ENCODE measurements at places on chromosomes 3 and 15.

GRCh38 chr3:177211503-177212277 is 14.4 kb upstream of the TBL1XR1 start:
- no peak for DNase-seq
- no peak overlapping the region for H3K4me3 ChIP-seq
- no peaks in the 10 kb centered on the region for H3K27me3 ChIP-seq
- no peaks in the 10 kb centered on the region for H3K4me1 ChIP-seq
- no peaks in the 10 kb centered on the region for H3K36me3 ChIP-seq

DNA sequence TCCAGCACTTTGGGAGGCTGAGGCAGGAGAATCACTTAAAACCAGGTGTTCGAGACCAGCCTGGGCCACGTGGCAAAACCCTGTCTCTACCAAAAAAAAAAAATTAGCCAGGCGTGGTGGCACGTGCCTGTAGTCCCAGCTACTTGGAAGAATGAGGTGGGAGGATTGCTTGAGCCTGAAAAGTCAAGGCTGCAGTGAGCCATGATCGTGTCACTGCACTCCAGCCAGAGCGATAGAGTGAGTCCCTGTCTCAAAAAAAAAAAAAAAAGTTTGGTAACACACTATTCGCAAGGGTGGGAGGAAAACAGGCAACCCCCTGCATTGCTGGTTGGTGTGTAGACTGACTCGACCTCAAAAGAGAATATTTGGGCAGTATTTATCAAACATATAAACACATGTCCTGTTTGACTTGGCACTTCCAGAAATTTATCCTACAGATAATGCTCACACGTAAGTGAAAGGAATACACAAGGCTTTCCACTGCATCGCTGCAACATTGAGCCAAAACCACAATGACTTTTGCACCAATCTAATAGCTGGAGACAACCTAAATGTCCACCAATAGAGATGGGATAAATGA is 3.1 kb upstream of the ANPEP start:
- H3K4me3 ChIP-seq: no peak overlapping the region
- DNase-seq: no peak
- H3K27me3 ChIP-seq: peaks cover 5% of the 10 kb centered on the region
- H3K27ac ChIP-seq: no peak overlapping the region
- peaks cover 21% of the 10 kb centered on the region for H3K4me1 ChIP-seq

- H3K36me3 ChIP-seq: no peaks in the 10 kb centered on the region
- no peaks in the 10 kb centered on the region for H3K4me1 ChIP-seq
- peaks cover 6% of the 10 kb centered on the region for H3K27me3 ChIP-seq
- no peak overlapping the region for H3K27ac ChIP-seq
- no peak overlapping the region for H3K4me3 ChIP-seq
These were observed 51.0 kb upstream of the TRA2B start for GRCh38 chr3:185988816-185989175.

GRCh38 chr15:90351479-90352106 is 491 bp upstream of the ZNF774 start:
- no peaks in the 10 kb centered on the region for H3K27me3 ChIP-seq
- peak overlapping the region; percentile 93 for H3K27ac ChIP-seq
- H3K4me3 ChIP-seq: peak overlapping the region; percentile 86
- no peak for DNase-seq
- peaks cover 27% of the 10 kb centered on the region for H3K4me1 ChIP-seq
- H3K36me3 ChIP-seq: no peaks in the 10 kb centered on the region

GRCh38 chr15:25800761-25801515 is 62.2 kb downstream of the ATP10A start:
- no peak for DNase-seq
- no peak overlapping the region for H3K27ac ChIP-seq
- H3K36me3 ChIP-seq: no peaks in the 10 kb centered on the region
- no peaks in the 10 kb centered on the region for H3K27me3 ChIP-seq
- H3K4me3 ChIP-seq: no peak overlapping the region
- no peaks in the 10 kb centered on the region for H3K4me1 ChIP-seq

- H3K4me3 ChIP-seq: no peak overlapping the region
- H3K27me3 ChIP-seq: no peaks in the 10 kb centered on the region
- peaks cover 8% of the 10 kb centered on the region for H3K4me1 ChIP-seq
- H3K27ac ChIP-seq: no peak overlapping the region
- DNase-seq: no peak
- no peaks in the 10 kb centered on the region for H3K36me3 ChIP-seq
These were observed 147.8 kb downstream of the NEK10 start for GRCh38 chr3:27221264-27221932.

DNA sequence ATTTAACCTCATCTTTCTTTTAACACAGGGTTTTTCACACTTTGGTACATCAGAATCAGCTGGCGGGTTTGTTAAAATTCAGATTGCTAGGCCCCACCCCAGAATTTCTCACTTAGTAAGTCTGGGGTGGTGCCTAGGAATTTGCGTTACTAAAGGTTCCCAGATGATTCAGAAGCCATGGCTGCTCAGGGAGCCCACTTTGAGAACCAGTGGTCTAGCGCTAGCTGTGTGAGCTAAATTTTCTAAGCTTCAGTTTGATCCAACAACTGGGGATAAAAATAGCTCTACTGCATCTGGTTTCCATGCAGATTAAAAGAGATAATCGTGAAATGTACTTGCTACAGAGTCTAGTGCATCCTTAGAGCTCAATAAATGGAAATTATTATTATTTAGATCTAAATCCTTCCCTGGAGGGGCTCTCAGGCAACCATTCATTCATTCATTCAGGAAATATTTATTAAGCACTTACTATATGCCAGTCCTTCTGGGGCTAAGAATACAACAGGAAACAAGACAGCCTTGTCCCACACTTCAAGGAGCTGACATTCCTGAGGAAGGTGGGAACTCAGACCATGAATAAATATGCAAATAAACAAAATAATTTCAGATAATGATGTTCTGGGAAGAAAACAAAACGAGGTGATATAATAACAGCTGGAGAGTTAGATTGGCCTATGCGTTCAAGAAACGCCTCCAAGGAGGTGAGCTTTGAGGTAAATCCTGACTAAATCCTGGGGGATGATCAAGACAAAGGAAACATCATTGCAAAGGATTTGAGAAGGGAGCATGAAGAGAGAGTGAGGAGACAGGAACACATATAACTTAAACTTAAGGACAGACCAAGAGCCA is 3.9 kb upstream of the CIDEC start:
- peak overlapping the region; percentile 3 for H3K4me3 ChIP-seq
- no peak for DNase-seq
- no peaks in the 10 kb centered on the region for H3K27me3 ChIP-seq
- peaks cover 21% of the 10 kb centered on the region for H3K4me1 ChIP-seq

- peaks cover 3% of the 10 kb centered on the region for H3K4me1 ChIP-seq
- no peak for DNase-seq
- H3K36me3 ChIP-seq: no peaks in the 10 kb centered on the region
- H3K4me3 ChIP-seq: no peak overlapping the region
These were observed 23.2 kb upstream of the SRPRB start for GRCh38 chr3:133782454-133782853.

- no peaks in the 10 kb centered on the region for H3K27me3 ChIP-seq
- peaks cover 13% of the 10 kb centered on the region for H3K36me3 ChIP-seq
- DNase-seq: no peak
These were observed 2.6 kb downstream of the GNAI2 start for GRCh38 chr3:50238549-50239026.

GRCh38 chr15:90376789-90377188 is 11.3 kb upstream of the IQGAP1 start:
- H3K27me3 ChIP-seq: no peaks in the 10 kb centered on the region
- DNase-seq: no peak
- no peak overlapping the region for H3K4me3 ChIP-seq

DNA sequence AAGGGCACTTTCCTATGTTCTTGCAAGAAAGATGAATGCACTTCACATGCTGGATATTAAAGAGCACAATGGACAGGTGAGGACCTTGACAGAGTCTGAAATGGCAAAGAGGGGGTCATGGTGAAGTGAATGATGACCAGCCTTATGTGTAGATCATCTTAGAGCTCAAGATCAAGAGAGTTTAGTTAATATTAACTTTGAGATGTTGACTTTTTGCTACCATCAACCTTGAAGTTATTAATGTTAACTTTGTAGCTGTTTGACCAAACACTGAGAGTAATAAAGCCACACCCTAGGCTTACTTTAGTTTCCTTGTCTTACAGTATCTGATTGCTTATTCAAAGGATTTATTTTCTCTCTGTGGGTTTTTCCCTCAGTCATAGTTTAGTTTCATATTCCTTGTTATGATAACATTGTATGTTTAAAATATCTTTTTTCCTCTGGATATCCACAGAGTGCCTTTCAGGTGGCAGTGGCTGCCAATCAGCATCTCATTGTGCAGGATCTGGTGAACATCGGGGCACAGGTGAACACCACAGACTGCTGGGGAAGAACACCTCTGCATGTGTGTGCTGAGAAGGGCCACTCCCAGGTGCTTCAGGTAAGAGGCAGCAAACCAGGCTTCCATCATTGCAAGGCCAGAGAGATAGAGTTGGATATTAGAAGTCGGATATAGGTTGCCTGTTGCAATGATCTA is 5.4 kb downstream of the NFKBIZ start:
- DNase-seq: no peak
- H3K36me3 ChIP-seq: peaks cover 48% of the 10 kb centered on the region
- peaks cover 18% of the 10 kb centered on the region for H3K4me1 ChIP-seq
- no peaks in the 10 kb centered on the region for H3K27me3 ChIP-seq
- no peak overlapping the region for H3K4me3 ChIP-seq

DNA sequence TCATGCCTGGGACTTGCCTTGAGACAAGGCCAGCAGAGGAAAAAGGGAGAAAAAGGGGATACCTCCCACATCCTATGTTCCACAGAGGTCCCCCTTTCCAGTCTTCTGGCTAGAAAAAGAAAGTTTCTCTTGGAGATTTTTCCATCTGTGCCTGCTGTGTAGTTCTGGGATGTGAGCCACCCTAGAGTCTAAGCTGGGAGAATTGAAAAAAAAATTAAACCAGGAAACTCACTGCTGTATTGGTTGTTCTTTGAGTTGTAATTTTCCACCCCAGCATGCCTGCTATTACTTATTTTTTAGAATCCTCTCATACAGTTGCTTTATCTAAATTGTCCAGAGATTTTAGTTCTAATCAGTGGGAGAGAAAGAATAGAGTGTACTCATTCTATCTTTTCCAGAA is 68.4 kb downstream of the SV2B start:
- H3K36me3 ChIP-seq: no peaks in the 10 kb centered on the region

GRCh38 chr3:125054449-125055329 is 1.1 kb downstream of the HEG1 start:
- no peak overlapping the region for H3K27ac ChIP-seq
- H3K36me3 ChIP-seq: no peaks in the 10 kb centered on the region
- DNase-seq: no peak

DNA sequence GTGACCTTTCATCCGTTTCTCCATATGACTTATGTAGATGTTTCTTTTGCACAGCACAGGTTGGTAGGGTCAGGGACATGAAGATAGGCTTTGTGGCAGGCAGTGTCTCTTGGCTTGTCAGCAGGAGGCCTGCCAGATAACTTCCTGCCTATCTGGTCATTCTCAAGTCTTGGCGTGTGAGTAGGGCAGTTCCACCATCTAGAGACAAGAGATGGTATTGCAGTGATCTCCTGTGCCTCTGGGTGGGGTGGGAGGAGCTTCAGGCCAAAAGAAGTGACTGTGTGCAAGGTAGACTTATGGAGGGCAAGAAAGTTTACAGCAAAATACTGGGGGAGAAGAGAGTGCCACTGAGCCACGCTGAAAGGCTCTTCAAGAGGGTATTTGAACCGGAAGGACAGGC is 11.0 kb downstream of the TEX264 start:
- peak overlapping the region; percentile 3 for H3K27ac ChIP-seq
- H3K36me3 ChIP-seq: peaks cover 37% of the 10 kb centered on the region
- H3K27me3 ChIP-seq: no peaks in the 10 kb centered on the region
- H3K4me1 ChIP-seq: peaks cover 44% of the 10 kb centered on the region

DNA sequence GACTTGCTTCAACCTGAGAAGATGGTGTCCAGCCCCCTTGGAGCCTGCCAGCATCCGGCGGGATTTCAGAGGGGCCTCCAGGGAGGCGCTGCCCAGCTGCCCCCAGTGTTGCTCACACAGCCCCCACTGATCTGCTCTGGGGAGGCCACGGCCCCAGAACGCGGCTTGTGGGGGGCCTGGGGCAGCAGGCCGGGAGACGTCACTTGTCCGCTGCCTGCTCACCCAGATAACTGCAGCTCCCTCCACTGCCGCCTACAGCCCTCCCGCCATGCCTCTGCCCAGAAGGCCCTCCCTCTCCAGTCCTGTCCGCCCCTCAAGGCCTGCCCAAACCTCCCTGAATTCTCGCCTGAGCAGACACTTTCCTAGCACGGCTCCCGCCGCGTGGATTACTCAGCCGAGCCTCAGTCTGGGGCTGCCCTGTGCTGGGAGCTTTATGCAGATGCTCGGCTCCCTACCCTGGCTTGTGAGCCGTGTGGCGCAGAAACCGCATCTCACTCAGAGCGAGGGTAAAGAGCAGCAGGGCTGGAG is 17.2 kb upstream of the ADIPOQ start:
- H3K4me1 ChIP-seq: peaks cover 11% of the 10 kb centered on the region
- H3K27ac ChIP-seq: no peak overlapping the region
- DNase-seq: no peak
- peaks cover 21% of the 10 kb centered on the region for H3K27me3 ChIP-seq

DNA sequence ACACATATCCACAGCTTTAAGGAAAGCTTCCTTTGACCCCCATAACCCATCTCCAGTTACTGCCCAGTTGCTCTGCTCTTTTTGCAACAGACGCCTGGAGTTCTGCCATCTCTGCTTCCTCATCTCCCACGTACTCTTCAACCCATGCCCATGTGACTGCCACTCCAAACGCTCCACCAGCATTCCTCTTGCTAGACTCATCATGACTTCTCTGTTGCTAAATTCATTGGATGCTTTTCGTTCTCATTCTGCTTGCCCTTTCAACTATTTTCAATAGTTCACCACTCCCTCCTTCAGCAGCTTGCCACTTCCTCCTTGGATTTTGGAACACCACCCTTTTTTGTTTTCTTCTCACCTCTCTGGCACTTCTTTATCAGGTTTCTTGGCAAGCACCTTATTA is 2.7 kb upstream of the KNSTRN start:
- H3K27me3 ChIP-seq: no peaks in the 10 kb centered on the region
- peaks cover 27% of the 10 kb centered on the region for H3K4me1 ChIP-seq
- peak; percentile 59 for DNase-seq
- no peaks in the 10 kb centered on the region for H3K36me3 ChIP-seq
- H3K27ac ChIP-seq: no peak overlapping the region

- no peaks in the 10 kb centered on the region for H3K36me3 ChIP-seq
- H3K27ac ChIP-seq: peak overlapping the region; percentile 86
- H3K4me1 ChIP-seq: peaks cover 20% of the 10 kb centered on the region
- H3K4me3 ChIP-seq: peak overlapping the region; percentile 90
These were observed 2.2 kb downstream of the IGF1R start for GRCh38 chr15:98650417-98651035.

- H3K27me3 ChIP-seq: no peaks in the 10 kb centered on the region
- no peak for DNase-seq
- no peaks in the 10 kb centered on the region for H3K36me3 ChIP-seq
- no peak overlapping the region for H3K4me3 ChIP-seq
- H3K27ac ChIP-seq: no peak overlapping the region
- peaks cover 3% of the 10 kb centered on the region for H3K4me1 ChIP-seq
These were observed 300.2 kb upstream of the TRIM42 start for GRCh38 chr3:140377644-140378043.

DNA sequence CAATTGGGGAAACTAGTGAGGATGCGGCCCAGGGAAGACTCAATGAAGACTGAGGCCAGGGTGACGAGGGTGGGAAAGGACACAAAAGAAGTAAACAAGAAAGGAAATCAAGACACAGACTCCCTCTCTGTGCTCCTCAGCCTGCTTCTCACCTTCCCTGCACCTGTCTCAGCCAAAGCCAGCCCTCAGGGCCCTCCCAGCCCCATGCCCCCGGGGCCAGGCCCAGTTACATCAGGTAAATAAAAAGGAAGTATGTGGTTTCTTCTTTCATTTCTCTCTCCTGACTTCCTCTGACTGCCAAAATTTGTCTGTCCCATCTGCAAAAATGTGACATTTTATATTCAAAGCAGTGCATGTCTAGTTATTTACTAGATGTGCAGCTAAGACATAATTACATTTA is 328.0 kb downstream of the UACA start:
- peaks cover 11% of the 10 kb centered on the region for H3K27me3 ChIP-seq
- no peak overlapping the region for H3K27ac ChIP-seq
- H3K4me3 ChIP-seq: no peak overlapping the region
- H3K36me3 ChIP-seq: no peaks in the 10 kb centered on the region
